Aorta (tissue), 5 donors: ENCODE measurements at places on chromosomes 2 and 18. TPM values are rescaled to one million over a fixed set of nuclear protein-coding genes. Genes with fewer than 3 reads are reported as not detected.

DNA sequence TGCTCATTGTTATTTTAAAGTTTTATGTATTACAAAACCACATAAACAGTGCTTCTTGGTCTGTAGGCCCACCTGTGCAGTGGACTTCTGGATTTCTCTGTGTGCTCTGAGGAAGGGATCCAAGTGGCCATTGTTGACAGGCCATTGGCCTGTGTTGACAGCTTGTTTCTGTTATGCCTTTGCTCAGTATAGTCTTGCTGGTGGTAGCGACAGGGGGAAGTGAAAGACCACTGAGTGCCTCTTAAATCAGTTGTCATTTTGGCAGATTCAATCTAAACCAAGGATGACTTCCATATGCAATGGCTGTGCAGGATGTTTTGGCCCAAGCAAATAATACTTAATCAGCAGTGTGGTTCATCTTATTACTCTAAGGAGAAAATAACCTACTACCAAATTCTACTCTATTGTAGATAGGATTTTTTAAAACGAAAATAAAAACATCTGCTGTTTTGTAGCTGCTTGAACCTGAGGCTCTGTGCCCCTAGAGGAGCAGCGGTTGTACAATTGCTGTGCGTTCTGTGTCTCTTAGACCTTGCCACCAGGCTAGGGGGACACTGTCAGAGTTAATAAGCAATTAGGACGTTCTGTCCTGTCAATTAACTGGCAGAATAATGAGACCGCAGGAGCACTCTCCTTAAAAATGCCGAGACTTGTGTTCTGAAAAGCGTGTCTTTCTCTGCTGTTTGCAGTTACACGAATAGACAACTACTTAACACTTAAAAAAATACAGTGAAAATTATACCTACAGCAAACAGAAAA lies 108.2 kb downstream of the RHBDD1 start:
- DNase-seq, result no peak

DNA sequence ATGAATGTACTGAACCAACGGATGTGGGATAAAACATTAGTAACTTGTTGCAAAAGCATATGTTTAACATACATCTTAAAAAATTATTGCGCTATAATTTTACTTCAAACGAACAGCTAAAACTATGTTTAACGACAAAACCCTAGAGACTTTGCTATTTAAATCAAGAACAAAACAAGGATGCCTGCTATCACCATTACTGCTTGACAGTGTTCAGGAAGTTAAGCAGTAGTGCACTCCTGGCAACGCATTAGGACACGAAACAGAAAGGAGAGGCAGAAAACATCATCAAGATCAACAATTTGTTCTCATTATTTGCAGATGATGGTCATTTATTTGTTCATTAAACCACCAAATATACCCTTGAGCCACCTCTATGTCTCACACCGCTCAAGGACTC lies 151.9 kb downstream of the GALNT1 start:
- no peak for DNase-seq

GRCh38 chr2:234631646-234632514 lies 135.0 kb upstream of the ARL4C start:
- DNase-seq, result no peak

The IL1RL2 gene
- 1.8 TPM for total RNA-seq

DNA sequence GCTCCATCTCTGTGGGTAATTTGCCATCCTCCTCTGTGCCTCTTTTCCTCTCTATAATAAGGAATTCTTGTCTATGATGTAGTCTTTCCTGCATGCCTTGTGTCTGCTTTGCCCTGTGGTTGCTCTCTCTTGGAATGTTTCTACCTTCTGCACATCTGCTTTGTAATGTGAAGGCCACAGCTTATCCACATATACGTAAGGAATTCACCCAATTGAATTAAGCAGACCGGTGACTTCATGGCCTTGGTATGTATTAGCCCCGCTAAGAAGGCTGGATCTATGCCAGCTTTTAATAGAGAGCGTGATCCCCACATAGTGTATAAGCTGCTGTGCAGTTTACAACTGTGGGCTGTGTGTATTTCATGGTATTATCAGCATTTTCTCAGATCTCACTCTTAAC lies 274.7 kb downstream of the RNF144A start:
- DNase-seq, result no peak

The SERPINB4 gene
- not detected for total RNA-seq

The CABYR gene
- 5.5 TPM for total RNA-seq

The ABCB11 gene
- not detected for total RNA-seq

DNA sequence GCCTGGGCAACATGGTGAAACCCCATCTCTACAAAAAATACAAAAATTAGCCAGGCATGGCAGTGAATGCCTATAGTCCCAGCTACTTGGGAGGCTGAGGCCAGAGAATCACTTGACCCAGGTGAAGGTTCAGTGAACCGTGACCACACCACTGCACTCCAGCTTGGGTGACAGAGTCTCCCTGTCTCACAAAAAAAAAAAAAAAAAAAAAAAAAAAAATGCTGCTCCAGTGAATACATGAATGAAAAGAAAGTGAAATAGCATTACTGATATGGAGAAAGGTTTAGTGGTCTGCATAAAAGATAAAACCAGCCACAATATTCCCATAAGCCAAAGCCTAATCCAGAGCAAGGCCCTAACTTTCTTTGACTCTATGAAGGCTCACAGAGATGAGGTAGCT lies 44.5 kb downstream of the METTL8 start:
- no peak for DNase-seq

- no peak for DNase-seq
Observed at GRCh38 chr18:28050545-28050944, 126.4 kb downstream of the CDH2 start.

GRCh38 chr2:122867941-122868340 lies 1112.5 kb downstream of the TSN start:
- no peak for DNase-seq

DNA sequence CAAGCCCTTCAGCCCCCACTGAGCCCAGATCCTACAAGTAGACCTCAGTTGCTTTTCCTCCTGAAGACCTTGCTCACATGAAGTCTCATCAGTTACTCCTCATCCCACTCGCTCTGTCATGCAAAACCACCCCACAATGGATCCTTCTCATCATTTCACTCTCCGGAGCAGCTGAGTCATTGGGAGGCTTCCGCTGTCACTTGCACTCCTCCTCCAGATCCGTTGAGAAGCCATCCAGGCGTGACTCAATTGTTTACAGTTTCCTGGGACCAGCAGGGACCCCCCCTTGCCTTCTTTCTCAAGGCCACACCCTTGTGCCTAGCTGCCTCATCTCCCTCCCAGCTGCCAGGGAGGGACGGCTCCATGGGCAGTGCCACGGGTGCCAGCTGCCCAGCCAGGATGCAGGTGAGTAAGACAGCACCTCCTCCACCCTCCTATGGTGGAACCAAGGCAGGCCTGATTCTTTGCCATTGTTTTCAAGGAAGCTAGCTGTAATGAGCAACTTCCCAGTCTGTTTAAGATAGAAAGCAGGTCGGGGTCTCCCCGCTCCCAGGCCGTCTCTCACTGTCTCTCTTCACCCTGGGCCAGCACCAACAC lies 16.3 kb downstream of the GPR55 start:
- peak; percentile 45 for DNase-seq

DNA sequence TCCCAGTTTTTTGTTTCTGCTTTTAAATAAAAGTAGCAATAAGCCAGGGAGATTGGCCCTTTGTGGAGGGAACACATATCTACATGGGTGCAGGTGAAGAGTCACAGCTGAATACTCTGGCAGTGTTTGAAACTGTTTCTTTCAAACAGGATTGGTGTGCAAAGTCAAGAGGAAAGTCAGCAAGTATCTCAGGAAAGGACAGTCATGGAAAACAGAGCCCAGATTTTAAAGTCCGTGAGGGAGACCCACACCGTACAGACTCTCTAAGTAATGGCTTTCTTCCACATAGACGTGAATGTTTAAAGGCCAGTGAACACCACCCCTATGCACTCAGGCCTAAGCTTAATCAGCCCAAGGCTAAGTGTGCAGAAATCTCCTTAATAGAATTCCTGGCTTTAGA lies 95.3 kb downstream of the GFPT1 start:
- no peak for DNase-seq

- DNase-seq, result no peak
Observed at GRCh38 chr18:58895385-58895784, 30.7 kb downstream of the ZNF532 start.

DNA sequence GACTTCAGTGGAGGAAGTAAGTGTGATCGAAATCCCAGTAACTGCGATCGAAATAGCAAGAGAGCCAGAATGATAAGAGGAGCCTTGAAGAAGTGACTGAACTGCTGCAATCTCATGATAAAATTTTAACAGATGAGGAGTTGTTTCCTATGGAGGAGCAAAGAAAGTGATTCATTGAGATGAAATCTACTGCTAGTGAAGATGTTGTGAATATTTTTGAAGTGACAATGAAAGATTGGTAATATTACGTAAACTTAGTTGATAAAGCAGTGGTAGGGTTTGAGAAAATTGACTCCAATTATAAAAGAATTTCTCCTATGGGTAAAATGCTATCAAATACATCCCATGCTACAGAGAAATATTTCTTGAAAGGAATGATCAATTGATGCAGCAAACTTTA lies 780.6 kb downstream of the MBD2 start:
- no peak for DNase-seq

- peak; percentile 71 for DNase-seq
Observed at GRCh38 chr2:95274291-95275150, at the start of gene PROM2. TSS of gene PROM2 (plus strand) at chr2:95274449. CDS start at chr2:95274586, 137 bp downstream.

- DNase-seq, result no peak
Observed at GRCh38 chr18:24982831-24983230, 369.1 kb downstream of the ZNF521 start.

The TXNDC2 gene
- 0.65 TPM for total RNA-seq

The GNLY gene
- total RNA-seq, result 8.0 TPM

DNA sequence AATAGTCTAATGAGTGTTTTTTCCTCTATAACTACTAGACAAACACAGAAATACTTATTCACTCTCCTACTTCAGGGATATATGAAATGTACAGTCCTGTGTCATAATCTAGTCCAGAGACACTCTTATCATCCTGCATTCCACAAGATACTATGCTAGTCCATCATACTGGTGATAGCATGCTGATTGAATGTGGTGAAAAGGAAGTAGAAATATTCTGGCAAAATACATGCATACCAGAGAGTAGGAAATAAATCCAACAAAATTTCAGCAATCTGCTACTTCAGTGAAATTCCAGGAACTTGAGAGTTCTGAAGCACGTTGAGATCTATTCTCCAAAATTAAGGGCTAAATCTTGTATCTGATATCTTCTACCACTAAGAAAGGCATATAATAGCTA lies 353.9 kb downstream of the PID1 start:
- no peak for DNase-seq

GRCh38 chr18:51068105-51068504 lies 38.1 kb downstream of the SMAD4 start:
- DNase-seq, result no peak

DNA sequence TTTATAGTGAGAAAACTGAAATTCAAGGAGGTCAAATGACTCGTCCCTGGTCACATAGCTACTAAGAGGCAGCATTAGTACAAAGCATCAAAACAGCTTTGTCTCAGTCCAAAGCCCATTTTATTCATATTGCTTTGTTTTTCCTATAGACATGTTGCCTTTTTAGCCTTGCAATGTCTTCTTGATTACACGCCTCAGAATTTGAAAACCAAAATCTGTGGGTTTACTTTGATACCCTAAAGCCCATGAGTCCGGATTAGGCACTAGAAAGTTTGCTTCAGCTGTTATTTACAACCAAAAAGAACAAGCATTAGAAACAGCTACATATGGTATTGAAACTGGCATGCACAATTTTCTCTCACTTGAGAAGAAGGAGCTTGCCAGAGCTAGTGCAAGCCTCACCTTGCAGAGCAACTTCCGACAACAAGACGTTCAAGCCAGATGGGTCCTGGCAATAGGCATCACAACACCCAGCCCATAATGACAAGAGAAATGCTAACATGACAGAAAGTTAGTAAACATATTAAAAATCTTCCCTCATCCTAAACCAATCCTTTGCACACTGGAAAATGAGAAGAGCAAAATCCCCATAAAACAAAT lies 276.8 kb downstream of the RIT2 start:
- DNase-seq, result no peak

DNA sequence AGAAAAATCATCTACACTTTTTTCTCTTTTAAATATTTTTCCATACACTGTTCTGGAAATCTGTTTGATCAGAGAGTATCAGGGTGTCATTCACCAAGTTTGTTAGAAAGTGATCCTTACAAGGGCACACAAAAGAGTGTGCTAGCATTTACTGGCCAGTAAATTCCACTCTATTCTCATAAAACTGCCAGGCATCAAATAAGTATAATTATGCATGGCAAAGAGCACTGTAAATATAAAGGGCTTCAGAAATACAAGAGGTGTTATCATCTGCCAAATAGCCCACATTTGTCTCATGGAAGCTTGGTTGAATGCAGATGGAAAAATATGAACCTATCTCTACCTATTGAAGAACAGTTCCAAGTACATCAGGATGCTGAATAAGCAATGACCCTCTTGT lies 847.3 kb upstream of the ACVR2A start:
- no peak for DNase-seq

DNA sequence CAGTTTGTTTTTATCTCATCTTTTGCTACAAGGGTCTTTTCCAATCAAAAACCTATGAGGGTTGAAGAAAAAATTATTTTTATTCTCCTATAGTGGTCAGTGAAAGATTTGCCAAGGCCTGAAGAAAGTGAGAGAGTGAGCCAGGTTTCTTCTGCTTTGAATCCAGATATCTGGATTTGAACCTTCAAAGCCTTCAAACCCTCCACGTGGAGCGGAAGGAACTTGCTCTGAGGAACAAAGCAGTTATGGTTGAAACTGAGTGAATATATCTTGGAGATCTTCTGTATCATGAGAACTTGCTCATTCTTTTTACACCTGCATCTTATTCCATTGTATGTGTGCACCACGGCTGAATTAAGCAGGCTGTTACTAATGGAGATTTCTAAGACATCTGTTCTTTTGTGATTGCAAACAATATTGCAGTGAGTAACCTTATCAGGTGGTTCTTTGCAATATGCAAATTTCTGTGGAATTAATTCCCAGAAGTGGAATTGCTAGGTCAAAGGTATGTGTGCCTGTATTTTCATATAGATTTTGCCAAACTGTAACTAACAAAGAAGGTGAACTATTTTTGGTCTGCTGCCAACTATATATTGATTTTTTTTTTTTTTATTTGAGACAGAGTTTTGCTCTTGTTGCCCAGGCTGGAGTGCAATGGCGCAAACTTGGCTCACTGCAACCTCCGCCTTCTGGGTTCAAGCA lies 147.9 kb downstream of the B3GNT2 start:
- no peak for DNase-seq

DNA sequence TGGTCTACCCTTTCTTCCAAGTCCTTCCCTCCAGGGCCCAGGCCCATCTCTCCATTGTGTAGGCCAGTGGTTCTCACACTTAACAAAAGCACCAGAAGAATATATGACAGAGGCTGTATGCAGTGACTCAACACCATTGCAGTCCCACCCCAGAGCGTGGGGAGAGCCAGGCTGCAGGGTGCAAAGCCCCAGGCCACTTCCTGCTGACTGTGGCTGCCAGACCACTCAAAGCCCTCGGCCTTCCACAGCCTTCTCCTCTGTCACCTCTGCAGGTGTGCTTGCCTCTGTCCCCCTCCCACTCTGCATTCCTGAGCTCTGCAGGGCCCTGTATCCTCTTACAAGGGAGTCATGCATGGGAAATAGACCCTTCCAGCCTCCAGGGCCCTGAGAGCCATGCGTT lies 40.4 kb upstream of the ARHGEF4 start:
- no peak for DNase-seq

- DNase-seq, result no peak
Observed at GRCh38 chr2:120704696-120705095, 31.0 kb upstream of the GLI2 start.

The RAB12 gene
- 47.7 TPM for total RNA-seq
